ENCODE measurements at places on chromosomes 2 and 18.

DNA sequence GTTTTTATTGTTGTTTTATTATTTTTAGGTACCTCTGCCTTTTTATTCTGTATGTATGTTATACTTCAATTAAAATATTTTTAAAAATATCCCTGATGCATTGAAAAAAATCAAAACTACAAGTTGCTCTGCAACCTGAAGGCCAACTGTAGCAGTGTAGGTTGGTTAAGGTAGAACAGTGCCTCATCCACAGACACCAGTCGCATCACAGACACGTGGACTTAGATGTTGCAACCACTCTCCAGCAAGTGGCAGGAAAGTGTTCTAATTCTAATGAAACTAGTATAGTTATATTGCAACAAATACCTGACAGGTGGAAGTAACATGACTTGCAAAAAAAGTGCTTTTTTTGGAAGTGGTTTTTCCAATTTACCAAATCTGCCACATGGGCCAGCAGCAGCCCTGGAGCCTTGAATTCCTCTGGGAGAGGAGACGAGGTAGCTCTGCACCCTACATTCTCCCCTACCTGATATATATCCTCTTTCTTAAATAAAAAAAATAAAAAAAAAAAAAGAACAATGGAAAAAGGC, 28.4 kb upstream of the SLC3A1 start:
- DNase-seq = no peak

DNA sequence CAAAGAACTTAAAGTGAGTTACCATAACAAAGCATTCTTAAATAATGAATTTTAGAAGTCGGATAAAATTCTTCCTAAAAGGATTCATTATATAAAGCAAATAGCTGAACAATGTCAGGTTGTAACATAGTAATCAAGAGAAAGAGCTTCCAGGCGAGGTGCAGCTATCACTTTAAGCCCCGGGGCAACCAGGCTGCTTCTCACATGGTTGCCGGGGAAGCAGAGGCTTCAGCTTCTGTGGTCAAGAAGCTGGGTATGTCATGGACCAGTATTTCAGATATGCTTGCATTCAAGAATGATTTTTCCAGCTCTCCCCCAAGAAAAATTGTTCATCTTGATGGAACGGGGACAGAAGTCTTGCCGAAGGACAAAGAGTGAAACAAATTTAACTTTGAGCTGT, 23.6 kb upstream of the KYNU start:
- DNase-seq = no peak

DNA sequence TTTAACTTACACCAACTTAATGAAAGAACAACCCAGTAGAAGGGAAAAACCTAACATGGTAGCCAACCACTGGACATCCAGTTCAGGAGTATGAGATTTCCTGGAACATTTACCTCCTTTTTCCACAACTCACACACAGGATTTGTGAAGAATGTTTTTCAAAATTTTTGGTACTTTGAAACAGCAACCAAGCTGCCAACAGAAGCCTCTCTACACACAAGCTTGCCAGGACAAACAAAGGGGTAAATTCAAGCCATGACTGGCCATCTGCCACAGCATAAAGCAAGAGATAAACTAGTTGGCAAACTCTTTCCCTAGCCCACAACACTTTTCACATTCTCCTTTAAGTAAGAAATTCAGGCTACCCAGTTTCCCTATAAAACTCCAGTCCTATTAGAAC, 21.4 kb downstream of the MGAT4A start:
- DNase-seq = no peak

DNA sequence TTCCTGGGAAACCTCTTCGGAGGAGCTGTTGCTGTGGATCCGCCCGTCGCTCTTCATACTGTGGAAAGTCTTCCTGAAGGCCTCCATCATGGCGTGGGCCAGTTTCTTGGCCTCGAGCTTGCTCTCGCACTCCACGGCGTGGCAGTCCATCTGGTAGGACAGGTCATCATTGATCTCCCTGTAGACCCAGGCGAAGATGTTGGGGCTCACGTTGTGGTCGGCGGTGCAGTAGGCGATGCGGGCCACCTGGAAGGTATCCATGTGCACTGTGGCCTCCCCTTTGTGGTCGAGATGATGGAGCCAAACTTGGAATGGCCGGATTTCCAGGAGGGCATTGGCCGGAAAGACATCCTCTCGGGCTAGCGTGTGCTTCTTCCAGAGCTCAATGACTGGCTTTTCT, 245.4 kb downstream of the PID1 start:
- no peak for DNase-seq

DNA sequence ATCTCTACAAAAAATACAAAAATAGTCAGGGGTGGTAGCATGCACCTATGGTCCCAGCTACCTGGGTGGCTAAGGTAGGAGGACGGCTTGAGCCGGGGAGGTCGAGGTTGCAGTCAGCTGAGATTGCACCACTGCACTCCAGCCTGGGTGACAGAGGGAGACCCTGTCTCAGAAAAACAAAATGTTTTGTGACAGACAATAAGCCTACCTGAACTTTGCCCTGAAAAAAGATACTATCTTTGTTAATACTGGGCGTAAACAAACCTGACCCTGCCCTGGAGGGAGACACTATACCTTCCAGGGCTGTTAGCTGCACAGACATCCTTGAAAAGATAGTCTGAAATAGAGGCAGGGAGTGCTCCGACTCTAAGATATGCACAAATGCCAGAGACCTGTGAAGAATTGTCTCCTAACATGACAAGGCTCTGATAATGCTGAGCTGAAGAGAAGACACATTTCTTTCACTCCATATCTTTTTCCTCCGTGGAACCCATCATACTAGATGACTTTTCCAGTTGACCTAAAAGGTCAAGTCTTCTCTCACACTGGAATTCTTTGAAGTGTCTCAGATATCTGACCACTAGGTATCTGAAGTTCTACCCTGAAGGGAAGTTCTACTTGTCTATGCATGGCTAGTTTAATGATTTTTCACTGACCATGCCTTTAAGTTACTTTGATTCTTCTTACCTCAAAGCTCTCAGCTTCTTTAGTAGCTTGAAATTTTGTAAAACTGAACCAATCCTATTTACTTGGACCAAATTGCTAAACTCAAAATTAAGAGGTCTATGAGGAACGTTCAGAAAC, 20.9 kb upstream of the HK2 start:
- DNase-seq = no peak

GRCh38 chr2:27356056-27356381, 545 bp downstream of the GTF3C2 start:
- no peak for DNase-seq

GRCh38 chr18:76370686-76371085, 124.4 kb downstream of the ZNF516 start:
- DNase-seq = no peak

- peak; percentile 15 for DNase-seq
Measured at GRCh38 chr18:25275412-25276001, 76.5 kb downstream of the ZNF521 start.

GRCh38 chr2:114007436-114007835, 117.5 kb downstream of the ACTR3 start:
- no peak for DNase-seq

- DNase-seq = no peak
Measured at GRCh38 chr18:9140381-9140780, 3.8 kb downstream of the ANKRD12 start.

DNA sequence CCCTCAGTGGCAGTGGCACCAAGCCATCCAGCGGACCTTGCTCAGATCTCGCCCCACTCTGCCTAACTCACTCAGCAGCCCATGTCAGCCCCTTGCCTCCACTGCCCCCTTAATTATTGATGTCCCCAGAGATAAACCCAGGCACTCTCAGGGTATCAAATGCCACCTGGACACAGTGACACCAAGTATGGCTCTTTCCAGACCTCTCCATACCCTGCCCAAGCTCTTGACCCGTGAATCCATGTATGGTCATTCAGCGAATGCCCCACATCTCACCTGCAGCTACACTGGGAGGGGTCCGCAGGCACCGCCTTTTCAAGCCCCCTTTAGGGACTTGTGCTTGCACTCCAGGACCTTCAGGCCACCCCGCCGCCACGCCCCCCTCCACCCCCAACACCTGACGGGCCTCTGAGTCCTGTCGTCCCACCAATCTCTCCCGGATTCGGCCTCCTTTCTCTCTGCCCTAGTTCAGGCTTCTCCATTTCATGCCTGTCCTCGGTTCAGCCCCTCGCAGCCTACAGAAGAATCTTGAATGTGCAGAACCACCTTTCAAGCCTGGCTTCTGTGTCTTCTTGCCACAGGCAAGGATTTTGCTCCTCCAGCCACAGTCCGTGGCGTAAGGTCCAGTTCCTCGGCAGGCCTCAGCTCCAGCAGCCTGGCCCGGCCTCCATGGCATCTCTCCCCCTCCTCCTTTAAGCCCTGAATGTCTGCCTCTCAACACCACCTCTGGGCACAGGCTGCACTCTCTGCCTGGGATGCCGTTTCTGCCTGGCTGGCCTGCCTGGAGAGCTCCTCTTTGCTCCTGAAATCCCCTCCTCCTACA, 54.1 kb upstream of the ODC1 start:
- DNase-seq = no peak

DNA sequence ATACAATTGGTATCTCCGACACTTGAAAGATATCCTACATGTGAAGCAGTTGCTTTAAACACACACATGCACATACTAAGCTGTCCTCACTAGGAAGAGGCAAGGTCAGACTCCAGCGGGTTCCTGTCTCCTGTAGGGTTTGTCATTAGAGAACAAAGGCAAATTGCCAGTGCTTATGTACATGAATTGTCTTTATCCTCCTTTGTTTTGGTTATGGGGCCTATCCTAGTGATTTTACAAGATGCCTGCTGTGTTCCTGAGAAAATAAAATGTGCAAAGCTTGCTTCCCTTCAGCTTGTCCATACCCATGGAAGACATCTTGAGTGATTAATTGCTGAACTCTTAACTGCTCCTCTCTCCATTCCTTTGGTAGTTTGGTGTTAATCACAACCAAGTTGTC, 86.7 kb upstream of the SLC39A10 start:
- no peak for DNase-seq

DNA sequence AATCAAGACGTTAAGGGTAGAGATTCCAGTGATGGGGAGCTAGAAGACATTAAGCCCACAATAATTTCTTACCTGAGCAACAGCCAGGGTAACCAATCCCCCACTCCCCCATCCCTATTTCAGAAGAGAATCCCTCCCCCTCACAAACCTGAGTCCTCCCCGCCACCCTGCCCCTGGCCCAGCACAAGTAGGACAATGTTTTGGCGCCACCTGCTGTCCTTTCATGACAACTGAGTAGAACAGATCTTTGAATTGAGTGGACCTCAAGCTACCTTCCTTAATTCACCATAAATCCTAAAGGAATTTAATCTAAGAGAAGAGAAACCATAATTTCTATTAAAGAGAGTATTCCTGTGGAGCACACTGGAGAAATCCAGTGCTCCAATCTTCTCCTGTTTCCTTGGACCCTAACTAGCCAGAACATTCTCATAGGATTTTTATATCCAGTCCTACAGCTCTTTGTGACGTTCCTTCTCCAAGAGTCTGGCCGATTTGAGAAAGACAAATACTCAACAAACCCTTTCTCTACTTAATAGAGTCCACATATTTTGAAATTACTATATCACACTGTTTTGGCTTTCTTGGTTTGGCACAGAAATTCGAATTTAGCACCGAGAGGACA, 41.1 kb downstream of the NHEJ1 start:
- DNase-seq = no peak

GRCh38 chr2:139367416-139367815, 587.2 kb upstream of the NXPH2 start:
- no peak for DNase-seq

DNA sequence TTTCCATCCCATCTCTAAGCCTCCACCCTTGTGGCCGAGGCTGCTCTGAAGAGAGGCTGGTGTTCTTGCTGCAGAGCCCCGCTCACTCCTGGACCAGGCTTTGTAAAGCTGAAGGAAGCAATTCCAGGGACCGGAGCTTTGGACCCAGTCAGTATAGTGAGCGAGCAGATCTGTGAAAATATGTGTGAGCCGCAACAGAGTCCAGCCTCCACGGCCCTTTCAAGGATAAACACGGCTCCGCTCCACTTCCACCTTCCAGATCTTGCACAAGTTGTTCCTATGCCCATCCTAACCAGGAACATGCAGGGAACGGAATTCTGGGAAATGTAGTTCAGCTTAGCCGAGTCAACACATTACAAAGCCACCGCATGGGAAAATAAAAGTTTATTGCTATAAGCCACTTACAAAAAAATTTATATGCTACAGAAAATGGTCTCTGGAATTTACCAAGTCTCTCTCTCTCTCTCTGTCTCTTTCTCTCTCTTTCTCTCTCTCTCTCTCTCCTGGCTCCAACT, 151.7 kb upstream of the ZNF521 start:
- DNase-seq = no peak

DNA sequence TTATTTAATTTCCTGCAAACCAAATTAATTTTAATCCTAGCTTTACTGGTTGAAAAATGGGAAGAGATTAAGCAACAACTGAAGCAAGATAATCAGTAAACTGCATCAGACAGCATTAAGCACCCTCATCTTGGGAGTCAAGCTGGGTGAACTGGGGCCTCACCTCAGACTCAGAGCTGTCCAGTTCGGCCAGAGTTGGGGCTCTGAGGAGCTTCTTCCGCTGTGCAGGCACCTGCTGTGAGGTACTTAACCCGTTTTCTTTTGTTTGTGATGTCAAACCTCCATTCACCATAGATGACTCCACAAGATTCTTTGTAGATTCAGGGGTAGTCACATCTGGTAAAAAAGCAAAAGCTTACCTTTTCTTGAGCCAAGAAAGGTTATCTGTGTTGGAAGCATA, 71.8 kb downstream of the PRELID3A start:
- no peak for DNase-seq

DNA sequence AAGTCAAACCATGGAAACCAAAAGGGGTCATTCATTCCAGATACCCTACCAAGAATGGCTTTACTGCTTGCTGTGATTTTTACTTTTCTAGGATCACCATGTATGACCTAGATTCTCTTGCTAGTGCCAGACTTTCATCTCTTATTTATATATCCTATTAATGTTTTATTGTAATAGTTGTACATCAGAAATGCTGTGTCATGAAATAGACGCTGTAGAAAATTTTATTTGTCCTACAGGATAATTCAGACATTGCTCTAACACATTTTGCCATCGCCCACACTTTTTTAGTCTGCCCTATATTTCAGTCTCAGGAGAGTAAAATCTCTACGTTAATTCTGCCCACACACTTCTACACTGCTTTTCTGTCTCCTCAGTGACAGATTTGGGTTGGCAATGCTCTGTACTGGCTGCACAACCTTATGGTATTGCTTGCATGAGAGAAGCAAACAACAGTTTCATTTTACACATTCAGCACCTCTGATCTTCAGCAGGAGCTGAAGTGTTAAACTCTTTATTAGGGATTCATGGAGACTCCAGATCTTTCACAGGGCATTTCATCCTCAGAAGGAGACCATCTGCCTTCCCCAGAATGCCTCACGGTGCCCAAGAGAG, 871.8 kb upstream of the CHAC2 start:
- DNase-seq = no peak

GRCh38 chr2:212956665-212957607, 194.5 kb downstream of the IKZF2 start:
- DNase-seq = no peak

DNA sequence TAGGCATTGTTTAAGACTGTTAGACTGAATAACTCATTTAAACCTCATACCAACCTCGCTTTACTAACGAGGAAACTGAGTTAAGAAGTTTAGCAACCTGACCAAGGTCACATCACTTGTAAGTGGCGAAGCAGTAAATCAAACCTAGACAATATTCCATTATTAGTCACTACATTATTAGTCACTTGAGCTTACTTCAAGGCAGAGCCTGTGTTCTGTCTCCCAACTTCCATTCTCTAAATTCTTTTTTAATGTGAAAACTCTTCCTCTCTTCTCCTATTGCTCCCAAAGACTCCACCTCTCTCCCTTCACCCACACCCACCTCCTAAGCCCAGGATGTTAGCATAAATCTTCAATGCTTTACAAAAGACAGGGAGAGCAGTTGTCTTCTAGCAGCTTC, 156.5 kb downstream of the ARL6IP6 start:
- DNase-seq = no peak

- no peak for DNase-seq
Measured at GRCh38 chr2:234025466-234025865, 25.0 kb upstream of the SPP2 start.

All from NCI-H187 treated with DMSO at 0.1 percent for 48 hours (cell line).